ENCODE measurements at places on chromosomes 4 and X.

DNA sequence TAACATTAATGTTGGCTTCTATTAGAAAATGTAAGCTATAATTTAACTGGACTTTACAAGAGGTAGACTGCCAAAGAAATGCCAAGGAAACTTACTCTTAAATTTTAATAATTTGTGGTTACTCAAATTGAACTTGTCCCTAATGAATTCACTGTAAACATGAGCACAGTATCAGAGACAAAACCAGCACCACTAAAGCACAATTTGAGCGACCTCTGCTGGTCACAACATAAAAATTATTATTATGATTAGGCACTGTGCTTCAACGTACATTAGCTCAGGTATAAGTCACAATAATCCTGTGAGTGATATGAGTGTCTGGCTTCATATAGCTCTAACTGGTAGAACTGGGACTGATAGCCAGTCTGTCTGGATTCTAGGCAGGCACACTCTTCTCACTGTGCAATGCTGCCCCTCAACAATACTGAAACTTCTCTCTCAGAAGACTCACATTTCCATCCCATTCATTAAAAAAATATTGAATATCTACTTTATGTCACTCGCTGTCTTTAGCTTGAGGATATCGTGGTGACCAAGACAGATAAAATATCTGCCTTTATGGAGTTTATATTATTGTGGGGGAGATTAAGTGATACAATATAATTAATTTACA, 8.0 kb downstream of the NUDT6 start:
- no peak for DNase-seq

- no peak for DNase-seq
These were observed 547 bp upstream of the CLGN start for GRCh38 chr4:140427919-140428471.

DNA sequence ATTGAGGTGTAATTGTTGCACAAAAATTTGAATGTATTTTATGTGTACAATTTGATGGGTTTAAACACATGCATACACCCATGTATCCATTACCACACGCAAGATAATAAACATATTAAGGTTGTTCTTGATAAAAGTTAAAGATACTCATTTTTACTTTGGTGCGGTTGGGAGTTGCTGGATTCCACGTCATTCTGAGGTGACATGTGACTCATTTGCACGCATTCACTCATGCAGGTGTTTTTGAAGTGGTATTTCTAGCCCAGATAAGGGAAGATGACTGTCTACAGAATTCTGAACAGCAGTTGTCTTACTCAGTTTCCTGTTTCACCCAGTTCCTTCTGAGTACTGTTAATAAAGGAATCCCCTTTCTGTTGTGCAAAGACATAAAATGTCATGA, 142.0 kb downstream of the RTL3 start:
- no peak for DNase-seq

DNA sequence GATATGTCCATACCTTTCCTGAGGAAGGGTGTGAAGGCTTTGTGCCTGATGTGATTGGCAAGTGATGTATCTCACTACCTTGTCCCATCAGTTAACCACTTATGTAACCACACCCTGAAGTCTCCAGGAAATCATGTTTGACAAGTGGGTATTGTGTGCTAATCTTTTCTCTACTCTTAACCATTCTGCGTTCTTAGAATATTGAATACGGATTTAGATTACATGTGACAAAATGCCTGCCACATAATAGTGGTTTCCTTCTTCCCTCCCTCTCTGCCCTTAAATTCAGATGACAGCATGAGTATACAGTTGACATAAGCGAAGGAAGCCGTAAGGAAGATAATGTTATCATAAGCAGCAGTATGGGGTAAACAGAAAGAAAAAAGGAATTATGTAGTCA, 108.4 kb downstream of the KLHL8 start:
- DNase-seq, result no peak

- DNase-seq, result no peak
These were observed 141.0 kb upstream of the FAM47C start for GRCh38 chrX:36867143-36867542.

DNA sequence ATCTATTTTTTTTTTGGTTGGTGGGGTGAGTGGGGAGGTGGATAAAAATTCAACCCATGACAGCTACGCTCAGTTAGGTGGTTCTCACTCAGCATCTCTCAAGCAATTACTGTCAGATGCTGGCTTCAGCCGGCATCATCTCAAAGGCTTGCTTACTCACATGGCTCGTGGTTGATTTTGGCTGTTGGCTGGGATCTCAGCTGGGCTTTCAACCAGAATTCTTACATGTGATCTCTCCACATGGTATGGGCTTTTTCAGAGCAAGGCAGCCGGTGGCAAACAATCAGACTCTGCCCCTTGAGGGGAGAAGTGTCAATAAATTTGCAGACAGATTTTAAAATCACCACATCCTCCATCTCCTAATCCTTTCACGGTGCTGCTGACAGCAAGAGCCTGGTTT, 47.2 kb downstream of the SLC34A2 start:
- DNase-seq, result no peak

GRCh38 chr4:85151371-85151770, 184.9 kb upstream of the WDFY3 start:
- no peak for DNase-seq

DNA sequence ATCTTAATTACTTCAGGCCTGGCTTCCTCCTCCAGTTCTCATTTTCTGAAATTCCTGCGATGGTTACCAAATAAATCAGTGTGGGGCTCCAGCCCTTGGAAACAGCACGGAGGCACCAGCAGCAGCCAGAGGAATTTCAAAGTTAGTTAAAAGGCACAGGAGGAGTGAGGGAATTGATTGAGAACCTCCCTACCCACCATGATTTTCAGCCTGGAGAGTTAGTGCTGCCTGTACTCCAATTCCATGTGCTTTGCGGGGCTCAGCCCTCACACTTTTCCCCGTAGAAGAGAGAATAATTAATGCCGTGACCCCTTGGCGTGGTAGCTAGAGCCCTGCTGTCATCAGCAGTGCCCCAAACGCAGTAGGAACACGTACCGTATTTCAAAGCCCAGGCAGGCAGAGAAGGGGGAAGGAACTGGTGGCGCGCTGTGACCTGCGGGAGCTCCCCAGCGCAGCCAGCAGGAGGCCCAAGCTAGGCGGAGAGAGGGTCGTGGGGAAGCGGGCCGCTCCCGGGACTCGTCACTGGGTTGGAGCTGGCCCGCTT, 84.0 kb upstream of the IGFBP7 start:
- DNase-seq, result no peak

GRCh38 chr4:140090215-140090731, 63.7 kb downstream of the MAML3 start:
- DNase-seq, result no peak

DNA sequence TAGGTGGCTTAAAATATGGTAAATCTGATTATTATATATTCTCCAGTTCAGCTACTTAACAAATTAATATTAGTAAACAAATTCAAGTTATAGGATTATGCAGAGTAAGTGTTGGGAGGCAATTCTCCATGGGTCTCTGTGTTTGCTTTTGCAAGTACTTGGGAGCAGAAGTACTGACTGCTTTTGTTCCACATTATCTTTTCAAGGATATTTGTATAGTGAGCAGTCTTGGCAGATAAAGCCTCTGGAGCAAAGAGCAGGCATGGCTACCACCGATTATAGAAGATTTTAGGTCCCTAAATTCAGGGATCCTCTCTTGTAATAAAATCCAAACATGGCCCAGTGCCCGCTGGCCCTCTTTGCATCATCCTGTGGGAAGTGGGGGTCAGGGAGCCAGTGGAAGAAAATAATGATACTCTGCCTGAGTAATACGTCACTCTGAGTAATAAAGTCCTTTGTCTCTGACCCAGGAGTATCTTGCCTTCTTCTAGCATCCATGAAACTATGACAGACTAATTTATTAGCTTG, 23.2 kb downstream of the NDNF start:
- no peak for DNase-seq

DNA sequence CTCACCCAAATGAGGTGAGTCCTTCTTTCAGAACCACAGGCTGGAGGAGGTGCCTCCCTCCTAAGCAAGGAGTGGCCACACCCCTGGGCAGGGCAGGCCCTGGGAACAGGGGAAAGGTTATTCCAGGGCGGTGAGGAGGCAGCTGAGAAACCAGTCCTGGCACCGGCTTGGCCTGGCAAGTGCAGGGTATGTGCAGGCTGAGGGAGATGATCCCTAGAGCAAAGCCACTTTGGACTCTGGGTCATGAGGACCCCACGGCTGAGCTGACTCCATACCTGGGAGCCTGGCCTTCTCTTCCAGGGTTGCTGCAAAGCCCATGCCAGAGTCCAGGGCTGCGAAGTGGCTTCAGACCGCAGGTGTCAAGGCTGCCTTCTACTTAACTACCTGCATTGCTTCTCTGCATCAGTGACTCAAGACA, 49.5 kb upstream of the HELT start:
- DNase-seq, result no peak

- no peak for DNase-seq
These were observed 15.4 kb downstream of the TSPAN5 start for GRCh38 chr4:98642991-98643426.

DNA sequence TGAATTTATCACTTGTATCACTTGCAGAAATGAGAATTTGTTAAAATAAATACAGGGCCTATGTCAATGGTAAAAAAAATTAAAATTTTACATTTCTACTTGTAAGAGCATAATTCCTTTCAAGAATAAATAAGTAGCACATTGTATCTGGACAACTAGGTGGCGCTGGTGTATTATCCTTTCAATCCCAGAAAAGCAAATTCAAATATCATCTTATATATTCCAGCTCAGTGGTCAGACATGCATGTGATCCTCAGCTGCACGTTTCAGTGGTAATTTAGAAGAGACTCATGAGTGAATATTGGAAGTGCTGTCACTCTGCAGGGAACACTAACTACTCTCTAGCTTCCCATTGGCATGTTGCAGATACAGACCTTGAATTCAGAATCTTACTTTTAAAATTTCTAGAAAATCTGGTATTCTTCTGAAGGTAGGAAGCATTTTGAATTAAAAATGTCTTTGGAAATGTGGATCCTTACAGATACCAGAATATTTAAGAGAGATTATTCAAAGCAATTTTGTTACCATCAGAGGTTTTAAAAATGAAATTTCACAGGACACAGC, 1414.7 kb upstream of the TENM3 start:
- DNase-seq, result no peak

GRCh38 chr4:128345650-128346049, 58.0 kb upstream of the PGRMC2 start:
- DNase-seq, result no peak

DNA sequence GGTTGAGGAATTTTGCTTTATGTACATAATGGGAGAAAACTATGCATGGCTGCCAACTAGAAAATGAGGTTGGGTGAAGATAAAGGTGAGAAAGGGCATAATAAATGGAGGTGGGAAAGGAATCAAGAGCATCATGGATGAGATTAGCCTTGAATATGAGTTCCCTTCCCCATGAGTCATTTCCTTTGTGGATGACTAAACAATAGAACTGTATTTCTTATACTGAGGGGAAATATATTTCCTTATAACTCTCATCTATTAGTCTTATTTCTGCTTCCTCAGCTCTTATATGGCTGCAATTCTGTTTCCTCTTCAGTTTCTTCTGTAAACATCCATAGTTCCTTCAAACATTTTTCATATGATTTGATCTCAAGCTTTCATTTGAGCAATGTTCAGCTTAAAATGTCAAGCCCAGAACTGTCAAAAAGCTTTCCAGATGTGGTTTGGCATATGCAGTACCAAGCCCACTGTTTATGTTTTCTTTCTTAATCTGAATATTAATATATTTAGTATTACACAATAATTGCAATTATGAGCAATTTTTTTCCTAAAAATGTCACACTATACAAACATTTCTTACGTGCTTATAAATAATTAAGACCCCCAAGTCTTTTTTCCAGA, 100.7 kb upstream of the GRPR start:
- DNase-seq, result no peak

GRCh38 chr4:129966175-129966574, 870.2 kb downstream of the C4orf33 start:
- no peak for DNase-seq

GRCh38 chrX:70039758-70040157, 10.0 kb downstream of the AWAT2 start:
- DNase-seq, result no peak

DNA sequence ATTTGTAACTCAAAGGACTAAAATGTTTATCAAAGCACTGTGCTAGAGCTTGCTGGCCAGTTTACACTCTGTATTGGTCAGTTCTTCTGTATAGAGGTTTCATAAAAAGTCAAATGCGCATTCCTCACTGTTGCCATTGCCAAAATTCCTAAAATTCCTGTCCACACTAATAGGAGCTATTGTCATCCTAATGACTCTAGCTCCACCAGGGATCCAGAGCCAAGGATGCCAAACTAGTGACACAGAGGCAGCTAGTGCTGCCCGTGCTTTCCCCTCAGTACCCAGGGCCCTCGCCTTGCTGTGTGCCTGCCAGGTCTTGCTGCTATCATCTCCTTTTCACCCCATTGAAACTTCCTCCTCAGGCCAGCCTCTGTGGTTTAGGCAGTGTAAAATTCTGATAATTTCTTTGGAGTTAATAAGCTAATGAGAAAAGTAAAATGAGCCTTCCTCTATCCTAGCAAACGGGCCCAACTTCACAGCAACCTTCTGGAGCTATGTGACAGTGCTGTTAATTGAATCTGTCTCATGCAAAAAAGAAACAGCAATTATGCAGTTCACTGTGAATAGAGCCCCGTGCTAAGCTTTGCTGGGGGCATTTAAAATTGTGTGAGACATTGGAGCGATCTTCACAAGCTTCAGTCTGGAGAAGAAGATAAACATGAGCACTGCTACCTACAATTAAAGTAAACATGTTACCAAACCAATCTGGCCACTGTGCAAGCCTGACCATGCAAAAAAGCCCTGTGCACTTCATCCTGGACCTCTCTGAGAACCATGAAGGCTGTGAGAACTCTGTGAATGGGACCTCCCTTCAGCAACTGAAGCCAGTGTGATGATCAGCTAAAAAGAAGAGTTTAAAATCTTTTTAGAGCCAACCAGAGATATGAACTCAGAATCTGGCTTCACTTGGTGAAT, 43.1 kb upstream of the FGF2 start:
- no peak for DNase-seq

DNA sequence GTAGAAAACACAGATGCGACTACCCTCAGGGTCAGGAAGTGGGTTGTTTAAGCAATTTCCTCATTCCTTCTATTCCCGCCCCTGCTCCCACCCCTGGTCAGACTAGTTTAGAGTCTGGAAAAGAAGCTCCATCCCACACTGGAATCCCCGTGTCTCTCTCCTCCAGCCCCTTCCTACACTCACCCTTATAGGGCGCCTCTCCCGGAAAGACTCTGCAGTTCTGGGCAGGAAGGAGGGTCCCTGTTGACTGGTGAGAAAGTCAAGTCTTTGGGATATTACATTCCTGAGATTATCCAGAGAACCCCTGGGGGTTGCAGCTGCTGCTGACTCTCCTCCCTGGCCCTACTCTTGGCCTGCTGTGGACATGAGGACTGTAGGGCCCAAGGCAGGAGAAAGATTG, 11.9 kb downstream of the STARD8 start:
- DNase-seq, result no peak

- peak; percentile 31 for DNase-seq
These were observed 138.1 kb downstream of the CPZ start for GRCh38 chr4:8730681-8731080.

DNA sequence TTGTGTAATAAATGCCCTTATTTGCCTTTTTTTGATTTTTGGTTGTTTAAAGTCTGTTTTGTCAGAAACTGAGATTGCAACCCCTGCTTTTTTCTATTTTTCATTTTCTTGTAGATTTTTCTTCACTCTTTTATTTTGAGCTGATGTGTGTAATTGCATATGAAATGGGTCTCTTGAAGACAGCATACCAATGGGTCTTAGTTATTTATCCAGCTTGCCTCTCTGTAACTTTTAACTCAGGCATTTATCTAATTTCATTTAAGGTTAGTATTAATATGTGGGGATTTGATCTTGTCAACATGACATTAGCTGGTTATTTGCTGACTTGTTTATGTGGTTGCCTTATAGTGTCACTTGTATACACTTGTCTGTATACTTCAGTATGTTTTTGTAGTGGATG, 378.0 kb downstream of the CPXCR1 start:
- no peak for DNase-seq
